Natural killer cell treated with Interleukin-12 subunit alpha and Interleukin-12 subunit beta and Interleukin-15 and Interleukin-18, amount 100 ng/mL, for 72 hours (primary cell): ENCODE measurements at places on chromosomes 16 and 17. TPM values are rescaled to one million over a fixed set of nuclear protein-coding genes. Genes with fewer than 3 reads are reported as not detected.

Gene CARD14
- total RNA-seq, result not detected

Gene SLC5A2
- total RNA-seq, result not detected

Gene CBLN1
- total RNA-seq, result not detected

Gene CDK5R1
- 5.9 TPM for total RNA-seq

Gene CCL22
- 12.9 TPM for total RNA-seq

Gene TLE7
- total RNA-seq, result not detected

Gene MPP2
- 0.47 TPM for total RNA-seq

Gene AOC2
- 3.5 TPM for total RNA-seq

Gene CETP
- total RNA-seq, result not detected

Gene TNFSF12
- total RNA-seq, result 54.9 TPM

Gene C16orf86
- 1.6 TPM for total RNA-seq

Gene UMOD
- total RNA-seq, result not detected

Gene GNPTG
- total RNA-seq, result 36.1 TPM

Gene KRTAP4-1
- total RNA-seq, result not detected

Gene RHOT2
- 259 TPM for total RNA-seq

Gene FNDC8
- total RNA-seq, result not detected

Gene KCNJ2
- 0.42 TPM for total RNA-seq

Gene TNFRSF13B
- total RNA-seq, result not detected

Gene KRT31
- total RNA-seq, result not detected

Gene MT1M
- total RNA-seq, result not detected

- no peak for DNase-seq
These were observed 97.3 kb downstream of the PLCG2 start for GRCh38 chr16:81876273-81876900.

- DNase-seq, result no peak
These were observed 40.7 kb downstream of the DNAJA2 start for GRCh38 chr16:46932802-46933201.

- no peak for DNase-seq
These were observed 67.2 kb upstream of the CLEC3A start for GRCh38 chr16:77955127-77955526.

DNA sequence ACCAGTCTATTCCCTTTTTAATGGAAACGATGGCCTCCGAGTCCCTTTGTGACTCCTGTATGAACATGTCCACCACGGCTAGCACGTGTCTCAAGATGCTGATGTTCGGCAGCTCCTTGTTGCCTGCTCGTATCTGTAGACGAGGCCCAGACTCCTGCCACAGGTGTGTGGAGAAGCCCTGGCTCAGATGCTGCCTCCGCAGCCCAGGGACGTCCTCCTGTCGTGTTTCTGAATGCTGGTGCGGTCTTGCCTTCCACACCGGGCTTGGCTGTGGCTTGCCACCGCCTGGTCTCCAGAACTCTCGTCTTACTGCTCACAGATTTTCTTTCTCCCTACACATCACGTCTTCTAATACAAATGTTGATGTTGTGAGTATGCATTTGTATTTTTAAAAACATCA, 17.0 kb downstream of the FOXF1 start:
- DNase-seq, result no peak

DNA sequence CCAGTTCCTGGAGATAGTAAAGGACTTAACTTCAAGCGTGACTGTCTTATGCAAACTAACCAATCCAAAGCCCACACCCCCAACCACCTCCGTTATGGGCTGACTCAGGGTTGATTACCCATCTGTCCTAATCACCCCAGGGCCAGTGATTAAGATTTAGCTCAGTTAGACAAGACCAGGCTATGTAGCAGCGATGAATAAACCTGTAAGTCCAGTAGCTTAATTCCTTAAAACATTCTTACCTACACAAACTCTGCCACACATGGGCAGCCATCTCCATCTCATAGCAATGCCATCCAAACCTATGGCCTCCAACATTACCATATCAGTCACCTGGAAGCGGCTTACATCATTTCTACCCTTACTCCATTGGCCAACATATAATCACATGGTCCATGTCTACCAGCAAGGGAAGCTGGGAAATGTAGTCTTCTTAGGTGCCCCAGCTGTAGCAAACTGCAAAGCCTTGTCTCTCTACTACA, 266.7 kb downstream of the SHISA9 start:
- DNase-seq, result no peak

DNA sequence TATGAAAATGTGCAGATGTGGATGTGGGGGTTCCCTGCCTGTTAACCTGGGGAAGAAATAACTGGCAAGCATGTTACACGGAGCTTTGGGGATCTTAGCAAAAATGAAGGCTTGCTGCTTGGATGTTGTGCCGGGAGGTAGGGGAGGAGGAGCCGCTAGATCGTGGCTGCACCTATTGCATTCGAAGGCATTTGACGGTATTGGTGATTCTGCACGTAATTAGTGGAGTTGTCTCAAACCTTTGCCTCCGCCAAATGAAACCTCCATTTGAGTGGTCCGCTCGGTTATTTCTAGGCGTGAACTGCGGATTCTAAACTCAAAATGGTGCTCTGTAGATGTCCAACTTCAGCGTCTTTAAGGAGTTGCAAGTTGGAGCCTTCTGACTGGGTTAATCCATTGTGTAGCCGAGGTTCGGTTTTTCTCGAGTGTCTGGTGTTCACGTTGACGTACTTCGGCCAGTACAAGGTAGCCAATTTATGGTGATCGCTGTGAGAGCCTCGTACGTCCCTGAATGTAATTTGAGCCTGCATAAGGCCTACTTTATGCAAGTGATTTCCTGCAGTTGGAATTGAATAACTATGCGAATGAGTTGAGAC, 1.5 kb downstream of the TNRC6C start:
- no peak for DNase-seq

- DNase-seq, result no peak
These were observed 27.4 kb downstream of the STH start for GRCh38 chr17:46026166-46027047.

- DNase-seq, result no peak
These were observed 8.4 kb upstream of the WSB1 start for GRCh38 chr17:27285516-27285915.

DNA sequence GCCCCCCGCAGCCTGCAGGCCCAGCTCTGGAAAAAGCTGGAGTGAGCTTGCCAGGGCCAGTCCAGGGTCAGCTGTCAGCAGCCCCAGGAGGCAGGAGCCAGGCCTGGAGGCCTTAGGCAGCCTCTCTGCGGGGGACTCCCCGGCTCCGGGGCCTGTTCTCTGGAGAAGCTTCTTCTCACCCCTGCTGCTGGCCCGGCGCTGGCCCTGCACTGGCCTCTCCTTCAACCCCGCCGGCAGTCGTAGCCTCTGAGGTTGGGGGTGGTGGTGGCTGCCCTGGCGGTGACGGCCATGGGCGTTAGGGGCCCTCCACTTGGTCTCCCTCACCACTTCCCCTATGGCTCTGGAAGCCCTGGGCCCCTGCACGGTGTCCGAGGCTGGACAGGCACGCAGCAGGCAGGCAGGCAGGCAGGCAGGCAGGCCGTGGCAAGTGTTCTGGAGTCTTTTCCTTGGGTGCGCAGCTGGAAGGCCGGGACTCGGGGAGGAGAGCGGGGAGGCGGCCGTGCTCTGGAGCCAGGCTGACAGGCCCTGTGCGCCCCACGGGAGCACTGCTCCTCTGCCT, 2.1 kb downstream of the FOXF1 start:
- DNase-seq, result no peak

DNA sequence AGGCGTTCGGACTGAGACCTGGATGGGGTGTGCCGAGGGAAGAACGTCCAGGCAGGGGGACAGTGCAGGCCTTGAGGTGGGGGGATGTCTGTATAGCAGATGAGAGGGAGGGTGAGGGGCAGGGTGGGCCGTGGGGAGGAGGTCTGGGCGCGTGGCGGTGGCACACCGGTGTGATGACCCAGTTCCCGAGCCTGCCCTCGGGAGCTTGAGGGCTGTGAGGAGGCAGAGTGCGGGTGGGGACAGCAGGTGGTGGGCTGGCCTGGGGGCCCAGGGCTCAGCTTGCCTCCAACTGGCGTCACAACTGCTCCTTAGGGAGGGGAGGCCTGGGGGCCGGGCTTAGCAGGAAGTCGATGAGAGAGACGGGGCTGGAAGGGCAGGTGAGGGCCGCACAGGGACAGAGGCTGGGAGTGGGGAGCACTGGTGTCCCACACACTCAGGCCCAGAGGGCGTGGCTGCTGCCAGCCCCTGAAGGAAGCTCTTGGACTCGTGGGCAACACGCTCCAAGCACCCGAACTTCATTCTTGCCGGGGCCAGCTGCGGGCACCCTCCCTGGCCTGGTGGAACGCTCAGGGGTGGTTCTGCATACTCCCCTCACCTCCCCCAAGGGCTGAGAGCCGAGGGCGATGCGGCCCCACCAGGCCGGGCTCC, 6.5 kb downstream of the CACNA1H start:
- no peak for DNase-seq

DNA sequence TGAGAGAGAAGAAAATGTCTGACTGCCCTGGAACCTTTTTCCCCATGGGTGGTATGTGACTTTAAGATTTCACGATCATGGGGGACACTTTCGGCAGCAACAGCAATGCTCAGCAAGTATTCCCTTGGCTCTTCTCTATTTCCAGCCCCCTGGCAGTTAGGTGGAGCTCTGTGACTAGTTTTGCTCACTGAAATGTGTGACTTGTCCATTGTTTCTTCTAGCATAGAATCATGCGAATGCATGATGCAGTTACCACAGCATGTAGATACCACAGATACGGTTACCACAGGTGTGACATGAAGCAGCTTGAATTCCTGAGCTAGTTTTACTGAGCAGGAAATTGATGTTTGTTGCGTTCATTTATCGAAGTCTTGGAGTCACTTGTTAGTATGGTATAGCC, 1034.5 kb upstream of the EEF2KMT start:
- DNase-seq, result no peak

- DNase-seq, result no peak
These were observed 8.9 kb upstream of the CACNG1 start for GRCh38 chr17:67035131-67036083.

GRCh38 chr17:48907713-48908046, 527 bp upstream of the UBE2Z start:
- no peak for DNase-seq

DNA sequence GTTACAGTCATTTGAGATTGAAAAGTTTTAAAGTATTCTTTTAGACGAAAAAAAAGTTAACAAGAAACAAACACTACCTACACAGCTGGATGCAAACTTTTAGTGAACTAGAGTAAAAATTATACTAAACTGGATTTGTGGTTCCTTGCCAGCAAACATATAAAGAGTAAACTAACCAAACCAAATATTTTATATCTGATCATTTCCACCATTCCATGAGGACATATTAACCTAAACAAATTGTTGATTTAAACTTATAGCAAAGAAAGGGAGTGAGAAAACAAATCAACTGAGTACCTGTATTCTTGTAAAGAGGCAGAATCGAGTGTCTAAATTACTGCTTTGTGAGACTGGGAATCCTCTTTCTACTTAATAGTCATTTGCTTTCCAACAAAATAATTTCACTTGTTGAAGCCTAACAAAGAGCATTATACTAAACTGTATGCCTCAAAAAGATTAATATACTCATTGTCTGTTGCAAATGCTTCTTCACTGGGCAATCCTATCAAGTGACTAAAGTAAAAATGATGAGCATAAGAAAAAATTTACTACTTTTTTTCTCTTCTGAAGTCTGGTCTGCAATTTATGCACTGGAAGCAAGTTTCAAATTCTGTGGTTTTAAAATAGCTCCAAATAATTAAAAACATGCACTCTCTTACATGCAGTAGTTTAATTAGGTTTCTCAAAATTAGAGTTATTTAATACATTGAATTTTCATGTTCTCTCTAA, 37.5 kb downstream of the AKAP10 start:
- DNase-seq, result no peak

GRCh38 chr17:902463-902862, 77.1 kb downstream of the NXN start:
- DNase-seq, result no peak

GRCh38 chr17:65698381-65699061, 137.1 kb upstream of the AXIN2 start:
- DNase-seq, result no peak

DNA sequence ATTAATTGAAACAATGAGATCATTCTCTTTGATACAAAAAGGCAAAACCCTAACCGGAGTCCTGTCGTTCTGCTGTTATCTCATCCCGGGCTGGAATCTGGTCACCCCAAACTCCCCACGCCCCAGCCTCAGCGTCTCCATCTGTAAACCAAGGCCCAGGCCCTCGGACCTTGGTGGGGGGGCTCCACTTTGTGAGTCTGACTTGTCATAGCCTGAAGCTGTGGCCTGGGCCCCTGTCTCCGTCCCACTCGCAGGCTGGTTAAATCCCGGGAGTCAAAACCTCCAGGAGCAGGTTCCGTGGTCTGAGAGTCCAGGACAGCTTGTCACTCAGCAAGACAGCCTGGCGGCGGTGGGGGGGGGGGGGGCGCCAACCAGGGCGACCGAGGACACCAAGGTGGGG, 50.0 kb downstream of the SLC7A5 start:
- no peak for DNase-seq

DNA sequence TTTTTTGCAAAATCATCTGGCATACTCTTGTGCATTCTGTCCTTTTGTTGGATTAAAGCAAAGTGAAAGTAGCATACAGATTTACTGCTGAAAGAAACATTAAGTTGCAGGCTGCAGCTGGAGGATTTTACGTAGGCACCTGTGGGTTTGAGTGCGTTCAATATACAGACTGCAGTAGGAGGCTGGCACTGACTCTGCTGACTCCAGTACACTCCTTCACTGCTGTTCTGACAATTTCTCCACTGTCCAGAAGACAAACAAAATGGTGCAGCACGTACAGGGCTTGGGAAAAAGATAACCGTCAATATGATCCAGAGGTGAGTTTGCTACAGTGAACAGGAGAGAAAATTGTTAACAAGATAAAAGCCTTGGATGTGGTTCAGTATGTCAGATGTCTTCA, 73.3 kb downstream of the TANC2 start:
- no peak for DNase-seq

GRCh38 chr16:86508947-86509758, 1.2 kb upstream of the FOXF1 start:
- DNase-seq, result no peak

- DNase-seq, result no peak
These were observed 146.2 kb downstream of the CDH13 start for GRCh38 chr16:82773018-82773417.

GRCh38 chr16:31002250-31002700, 8.2 kb downstream of the STX1B start:
- DNase-seq, result no peak

GRCh38 chr16:57600048-57600835, 28.2 kb upstream of the ADGRG1 start:
- no peak for DNase-seq

DNA sequence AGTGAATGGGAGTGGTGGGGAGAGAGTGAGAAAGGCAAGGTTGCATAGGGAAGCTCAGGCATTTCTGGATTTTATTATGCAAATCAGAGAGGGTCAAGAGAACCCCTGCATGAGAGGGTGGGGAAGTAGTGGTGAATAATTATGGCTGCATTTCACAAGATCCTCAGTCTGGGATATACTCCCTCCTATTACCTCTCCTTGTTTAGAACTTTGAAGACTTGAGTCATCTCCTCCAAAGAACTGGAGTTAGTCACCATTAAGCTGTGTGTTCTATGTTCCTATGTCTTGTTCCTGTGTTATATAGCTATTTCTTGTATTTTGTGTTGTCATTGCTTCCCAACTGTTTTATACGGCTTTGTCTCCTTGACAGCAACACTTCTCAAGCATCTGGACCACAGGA, 18.4 kb downstream of the SOX9 start:
- no peak for DNase-seq

DNA sequence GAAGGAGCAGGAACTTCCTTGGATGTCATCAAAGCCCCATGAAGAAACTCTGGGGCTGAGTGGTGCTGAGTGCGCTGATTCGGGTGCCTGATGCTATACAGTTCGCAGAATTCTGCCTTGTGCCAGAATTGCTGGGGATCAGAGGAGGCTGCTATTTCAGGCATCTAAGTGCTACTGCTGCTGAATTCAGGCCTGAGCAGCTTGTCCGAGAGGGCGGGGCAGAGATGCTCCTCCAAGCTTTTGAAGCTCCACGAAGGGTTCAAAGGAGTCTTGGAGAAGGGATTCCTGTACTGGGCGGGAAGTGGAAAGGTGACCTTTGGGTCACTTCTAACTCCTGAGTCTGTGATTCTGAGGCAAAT, 227.8 kb downstream of the CCDC182 start:
- DNase-seq, result no peak
